Nephron progenitor cell (in vitro differentiated cells): ENCODE measurements at places on chromosomes 5 and 9.

DNA sequence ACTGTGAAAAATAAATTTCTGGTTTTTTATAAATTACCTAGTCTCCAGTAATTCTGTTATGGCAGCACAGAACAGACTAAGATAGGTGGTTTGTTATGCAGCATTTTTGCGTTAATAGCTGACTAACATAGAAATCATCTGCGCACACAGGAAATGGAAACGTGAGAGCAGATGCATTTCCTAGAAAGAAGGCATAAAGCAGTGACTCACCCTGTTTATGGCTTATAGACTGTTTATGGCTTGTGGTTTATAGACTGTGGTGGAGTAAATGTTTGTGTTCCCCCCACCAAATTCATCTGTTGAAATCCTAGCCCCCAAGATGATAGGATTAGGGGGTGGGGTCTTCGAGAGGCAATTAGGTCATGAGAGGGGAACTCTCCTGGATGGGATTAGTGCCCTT, 18.3 kb upstream of the OSMR start:
- DNase-seq: no peak

GRCh38 chr9:90078988-90079421, 474.2 kb downstream of the GADD45G start:
- DNase-seq: no peak

DNA sequence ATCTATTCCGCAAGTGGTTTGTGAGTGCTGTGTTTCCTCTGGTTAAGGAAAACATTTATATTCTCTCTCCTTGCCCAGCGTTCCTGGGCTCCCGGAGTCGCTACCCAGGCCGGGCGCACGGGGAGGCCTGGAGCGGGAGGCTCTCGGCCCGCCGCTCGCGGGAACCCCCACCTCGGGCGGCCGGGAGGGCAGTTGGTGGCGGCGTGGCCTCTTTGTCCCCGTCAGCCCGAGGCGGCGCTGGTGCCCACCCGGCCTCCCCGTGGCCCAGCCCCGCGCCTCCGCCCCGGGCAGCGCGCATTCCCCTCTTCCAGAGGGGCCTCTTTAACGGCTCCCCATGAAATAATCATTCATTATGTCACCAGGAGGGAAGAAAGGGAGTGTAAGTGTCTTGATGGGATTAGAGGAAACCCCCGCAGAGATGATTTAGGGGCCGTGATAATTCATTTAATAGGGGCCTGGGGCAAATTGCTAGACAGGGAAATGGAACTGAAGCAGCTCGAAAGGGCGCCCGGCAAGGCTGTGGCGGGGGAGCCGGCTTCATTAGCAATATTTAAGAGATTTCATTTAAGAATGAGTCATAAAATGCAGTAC, 181.9 kb upstream of the TBCA start:
- peak; percentile 78 for DNase-seq

DNA sequence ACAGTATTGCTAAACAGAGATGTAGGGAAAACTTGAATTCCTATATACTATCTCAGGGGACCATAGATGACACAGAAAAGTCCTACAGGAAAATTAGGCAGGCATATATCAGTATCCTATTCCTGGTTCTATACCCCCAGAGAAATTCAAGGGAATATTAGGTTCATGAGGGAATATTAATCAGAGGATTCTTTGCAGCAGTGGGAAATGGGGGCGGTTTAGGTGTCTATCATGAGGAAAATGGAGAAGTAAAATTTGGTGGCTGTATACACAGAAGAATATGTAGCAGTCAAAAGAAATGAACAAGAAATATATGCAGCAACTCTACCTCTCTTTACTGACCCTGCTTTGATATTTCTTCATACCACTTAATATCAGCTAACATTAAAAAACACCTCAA, 20.0 kb downstream of the SPTLC1 start:
- DNase-seq: no peak

GRCh38 chr9:120702075-120702474, 12.2 kb downstream of the MEGF9 start:
- no peak for DNase-seq

DNA sequence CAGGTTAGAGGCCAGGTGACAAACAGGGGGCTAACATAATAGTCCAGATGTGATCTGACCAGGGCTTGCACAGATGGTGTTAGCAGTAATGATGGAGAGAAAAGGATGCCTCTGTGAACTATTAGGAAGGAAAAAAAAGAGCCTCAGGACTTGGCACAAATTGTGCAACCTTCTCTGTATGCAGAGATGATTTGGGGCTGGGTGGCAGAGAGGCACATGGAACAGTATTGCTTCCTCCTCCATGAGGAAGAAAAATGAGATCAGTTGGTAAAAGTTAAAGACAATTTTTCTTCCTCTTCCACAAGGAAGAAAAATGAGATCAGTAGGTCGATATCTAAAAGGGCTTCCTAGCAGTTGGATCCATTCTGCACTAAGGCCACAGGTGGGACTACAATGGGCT, 13.9 kb upstream of the ANXA6 start:
- DNase-seq: no peak

DNA sequence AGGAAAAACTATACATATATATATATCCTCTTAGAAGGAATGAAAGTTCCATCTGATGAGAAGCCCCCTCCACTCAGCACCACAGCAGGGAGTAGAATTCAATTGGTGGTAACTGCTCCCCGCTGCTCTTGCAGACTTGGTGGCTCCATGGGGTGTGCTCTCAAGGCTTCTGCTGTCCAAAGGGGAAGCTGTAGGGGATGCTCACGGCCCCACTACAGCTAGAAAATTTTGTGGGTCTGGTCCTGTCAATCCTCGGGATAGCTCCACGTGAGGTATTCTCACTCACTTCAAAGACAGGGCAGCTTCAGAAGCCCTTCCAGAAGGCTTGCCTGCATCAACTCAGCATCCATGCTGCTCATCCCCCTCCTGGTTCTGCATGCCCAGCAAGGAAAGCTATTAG, 247.2 kb downstream of the CETN3 start:
- DNase-seq: no peak

DNA sequence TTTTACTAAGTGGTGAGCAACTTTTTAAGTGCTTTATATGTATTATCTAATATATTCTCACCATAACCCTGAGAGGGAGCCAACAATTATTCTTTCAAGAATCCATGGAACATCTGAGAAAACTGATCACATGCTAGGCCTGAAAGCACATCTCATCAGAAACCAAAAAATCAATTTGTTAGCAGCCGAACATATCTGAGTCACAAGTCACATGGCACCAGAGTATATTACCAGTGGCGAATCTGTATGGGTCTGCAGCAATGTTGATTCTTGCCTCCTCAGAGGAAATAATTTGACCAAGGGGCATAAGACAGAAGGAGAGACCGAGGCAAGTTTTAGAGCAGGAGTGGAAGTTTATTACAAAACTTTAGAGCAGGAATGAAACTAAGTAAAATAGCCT, 25.3 kb upstream of the SIL1 start:
- no peak for DNase-seq

DNA sequence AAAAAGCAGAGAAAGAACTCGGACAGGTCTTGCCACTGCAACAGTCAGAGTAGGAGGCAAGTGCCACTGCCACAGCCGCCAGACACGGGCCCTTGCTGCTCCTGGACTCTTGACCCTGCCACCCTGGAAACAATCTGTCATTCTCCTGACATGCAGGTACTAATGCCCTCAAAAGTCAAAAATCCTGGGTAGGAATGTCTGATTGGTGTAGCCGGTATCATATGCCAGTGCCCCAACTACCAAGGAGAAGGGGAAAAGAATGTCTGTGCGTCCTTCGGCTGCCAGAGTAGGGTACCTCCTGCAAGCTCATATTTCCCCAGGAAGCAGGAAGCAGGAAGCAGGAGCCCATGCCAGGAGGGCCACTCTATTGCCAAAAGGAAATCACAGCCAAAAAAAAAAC, 30.5 kb upstream of the F2RL1 start:
- no peak for DNase-seq

DNA sequence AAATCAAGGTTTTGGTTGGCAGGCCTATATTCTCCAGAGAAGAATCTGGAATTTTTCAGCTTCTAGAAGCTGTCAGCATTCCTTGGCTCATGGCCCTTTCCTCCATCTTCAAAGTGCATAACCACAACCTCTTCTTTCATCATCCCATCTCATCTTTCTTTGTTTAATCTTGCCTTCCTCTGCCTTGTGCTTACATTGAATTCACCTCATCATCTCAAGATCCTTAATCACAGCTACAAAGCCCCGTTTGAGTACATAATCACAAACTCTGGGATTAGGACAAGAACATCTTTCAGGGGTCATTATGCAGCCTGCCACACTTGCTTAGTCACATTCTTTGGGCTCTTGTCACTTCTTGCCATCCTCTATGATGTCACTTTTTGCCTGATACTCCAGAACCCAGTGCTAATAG, 130.3 kb downstream of the FOXD1 start:
- no peak for DNase-seq

DNA sequence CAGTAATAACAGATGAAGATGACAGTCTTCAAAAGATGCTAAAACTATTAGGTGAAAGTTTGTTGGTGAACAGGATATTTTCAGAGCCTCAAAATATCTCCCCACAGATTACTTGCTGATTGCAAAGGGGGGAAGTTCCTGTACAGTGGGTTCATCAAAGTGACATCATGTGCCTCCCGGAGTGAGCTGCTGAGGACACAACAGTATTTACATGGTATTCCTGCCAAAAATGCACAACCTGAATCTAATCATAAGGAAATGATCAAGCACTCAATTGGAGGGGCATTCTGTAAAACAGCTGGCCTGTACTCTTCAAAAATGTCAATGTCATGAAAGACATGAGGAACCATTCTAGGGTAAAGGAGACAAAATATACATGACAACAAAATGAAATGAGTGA, 18.9 kb upstream of the GLIS3 start:
- DNase-seq: no peak

DNA sequence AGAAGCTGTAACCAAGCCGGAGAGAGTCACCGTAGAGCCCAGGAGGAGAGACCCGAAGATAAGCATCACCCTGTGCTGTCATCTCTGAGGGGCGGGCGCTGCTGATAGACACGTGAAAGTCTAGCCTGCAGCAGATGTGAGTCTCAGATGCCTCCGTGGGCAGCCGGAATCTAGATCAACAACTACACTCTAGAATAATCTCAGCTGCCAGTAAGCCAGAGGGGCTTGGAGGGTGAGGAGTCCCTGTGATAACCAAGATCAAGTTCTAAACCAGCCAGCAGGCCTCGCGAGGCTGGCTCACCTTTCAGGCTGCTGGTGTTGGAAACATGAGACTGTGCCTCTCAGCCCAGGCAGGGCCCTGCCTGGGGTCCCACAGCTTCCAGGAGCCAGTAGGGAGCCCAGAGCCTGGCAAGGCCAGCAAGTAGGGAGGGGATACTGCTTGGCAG, 54.1 kb downstream of the DAPK1 start:
- peak; percentile 17 for DNase-seq

- DNase-seq: no peak
Observed at GRCh38 chr9:131441441-131441840, 47.6 kb downstream of the PRRC2B start.

DNA sequence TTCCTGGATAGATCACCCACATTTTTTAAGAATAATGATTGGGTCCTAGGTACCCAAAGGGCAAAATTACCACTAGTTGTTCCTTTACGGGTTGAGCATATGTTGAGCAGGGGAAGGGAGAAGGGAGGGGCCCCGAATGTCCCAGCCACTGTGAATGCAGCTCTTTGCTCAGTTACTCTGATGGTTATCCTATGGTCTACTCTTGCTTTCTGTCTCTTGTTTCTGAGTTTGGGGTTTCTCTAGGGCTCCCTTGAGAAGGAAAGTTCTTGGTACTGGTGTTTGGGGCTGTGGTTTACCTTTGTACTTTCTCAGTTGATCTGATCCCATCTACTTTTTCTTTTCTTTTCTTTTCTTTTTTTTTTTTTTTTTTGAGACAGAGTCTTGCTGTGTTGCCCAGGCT, 55.6 kb downstream of the ALG2 start:
- DNase-seq: no peak

- no peak for DNase-seq
Observed at GRCh38 chr5:109083937-109084336, 325.8 kb downstream of the PJA2 start.

DNA sequence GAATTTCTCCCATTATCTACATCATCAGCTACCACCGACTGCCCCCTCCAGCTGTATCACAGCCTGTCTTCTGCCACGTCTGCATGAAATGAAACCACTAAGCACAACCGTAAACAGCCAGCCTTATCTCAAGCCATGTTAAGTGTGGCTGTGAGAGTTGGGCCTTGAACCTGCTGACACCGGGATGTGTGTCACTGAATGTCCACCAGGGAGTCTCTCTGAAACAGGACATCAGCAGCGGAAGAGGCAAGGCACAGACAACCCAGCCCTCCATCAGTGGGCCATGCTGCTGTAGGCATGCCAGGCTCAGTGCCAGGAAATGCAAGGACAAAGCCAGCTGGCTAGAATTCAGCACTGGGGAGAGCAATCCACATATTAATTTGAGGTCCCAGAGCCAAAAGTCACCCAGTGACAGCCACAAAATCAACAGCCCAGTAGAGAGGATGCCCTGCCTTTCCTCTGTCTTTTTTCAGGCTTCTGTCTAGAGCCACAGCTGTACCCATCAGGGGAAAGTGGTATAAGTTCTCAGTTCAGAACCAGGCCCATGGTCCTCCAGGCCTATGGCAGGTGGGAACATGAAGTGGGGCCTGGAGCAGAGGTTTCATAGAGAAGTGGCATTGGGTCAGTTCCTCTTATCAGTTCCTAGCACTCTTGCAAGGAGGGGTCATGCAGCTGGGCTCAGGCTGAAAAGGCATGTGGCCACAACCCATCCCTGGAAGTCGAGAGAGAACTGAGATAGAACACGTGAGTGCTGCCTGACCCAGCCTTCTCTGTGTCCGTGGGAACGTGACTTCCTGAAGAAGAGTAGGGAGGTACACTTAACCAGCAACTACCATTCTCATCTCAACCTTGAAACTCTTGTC, 199.4 kb downstream of the ESM1 start:
- DNase-seq: no peak

GRCh38 chr5:170480260-170480659, 23.6 kb upstream of the KCNIP1 start:
- no peak for DNase-seq

GRCh38 chr9:138114501-138115245, 237.1 kb downstream of the CACNA1B start:
- no peak for DNase-seq

DNA sequence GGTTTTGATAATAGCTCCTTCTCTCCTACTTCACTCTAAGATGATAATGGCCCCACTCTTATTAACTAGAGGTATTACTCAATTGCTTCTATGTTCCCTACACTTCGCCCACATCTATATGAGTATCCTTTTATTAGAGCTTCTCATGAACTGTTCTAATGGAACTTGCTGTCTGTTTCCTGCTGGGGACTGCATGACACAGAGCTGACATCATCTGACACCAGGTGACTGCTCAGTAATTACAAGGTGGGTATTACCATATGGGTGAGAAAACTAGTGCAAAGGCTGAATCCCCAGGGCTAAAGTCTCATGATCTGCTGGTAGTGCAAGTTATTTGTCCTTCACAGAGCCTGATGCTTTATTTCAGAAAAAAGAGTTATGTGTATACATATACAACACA, 146.2 kb upstream of the PLCXD3 start:
- DNase-seq: no peak
